Activated naive CD4-positive, alpha-beta T cell (primary cell): ENCODE measurements at places on chromosomes 11 and 22.

- DNase-seq, result no peak
These were observed 161.6 kb upstream of the BDNF start for GRCh38 chr11:27861706-27862430.

DNA sequence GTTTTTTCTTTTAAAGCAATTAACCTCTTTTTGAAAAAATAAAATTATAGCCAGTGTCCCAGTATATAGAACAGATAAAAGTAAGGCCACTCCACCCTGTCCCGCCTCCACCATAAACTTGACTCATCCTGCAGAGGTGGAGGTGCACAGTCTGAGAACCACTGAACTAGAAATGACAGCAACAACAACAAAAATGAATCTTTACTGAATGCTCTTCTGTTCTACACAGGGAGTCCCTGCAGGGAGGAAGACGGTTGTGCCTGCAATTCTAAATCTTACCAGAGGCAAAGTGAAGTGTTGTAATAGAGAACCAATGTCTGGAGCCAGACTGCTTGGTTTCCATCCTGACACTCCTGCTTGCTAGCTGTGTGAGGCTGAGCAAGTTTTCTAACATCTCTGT lies 162.3 kb downstream of the FBXO7 start:
- no peak for DNase-seq

GRCh38 chr11:126186708-126187529 lies 24.5 kb downstream of the RPUSD4 start:
- DNase-seq, result no peak

- DNase-seq, result no peak
These were observed 242.0 kb downstream of the BRD1 start for GRCh38 chr22:49585461-49586243.
